MV-4-11 (cell line): ENCODE measurements at places on chromosomes 12 and 14.
A peak's percentile ranks its signal among the peaks of the same experiment; 100 is the strongest.

DNA sequence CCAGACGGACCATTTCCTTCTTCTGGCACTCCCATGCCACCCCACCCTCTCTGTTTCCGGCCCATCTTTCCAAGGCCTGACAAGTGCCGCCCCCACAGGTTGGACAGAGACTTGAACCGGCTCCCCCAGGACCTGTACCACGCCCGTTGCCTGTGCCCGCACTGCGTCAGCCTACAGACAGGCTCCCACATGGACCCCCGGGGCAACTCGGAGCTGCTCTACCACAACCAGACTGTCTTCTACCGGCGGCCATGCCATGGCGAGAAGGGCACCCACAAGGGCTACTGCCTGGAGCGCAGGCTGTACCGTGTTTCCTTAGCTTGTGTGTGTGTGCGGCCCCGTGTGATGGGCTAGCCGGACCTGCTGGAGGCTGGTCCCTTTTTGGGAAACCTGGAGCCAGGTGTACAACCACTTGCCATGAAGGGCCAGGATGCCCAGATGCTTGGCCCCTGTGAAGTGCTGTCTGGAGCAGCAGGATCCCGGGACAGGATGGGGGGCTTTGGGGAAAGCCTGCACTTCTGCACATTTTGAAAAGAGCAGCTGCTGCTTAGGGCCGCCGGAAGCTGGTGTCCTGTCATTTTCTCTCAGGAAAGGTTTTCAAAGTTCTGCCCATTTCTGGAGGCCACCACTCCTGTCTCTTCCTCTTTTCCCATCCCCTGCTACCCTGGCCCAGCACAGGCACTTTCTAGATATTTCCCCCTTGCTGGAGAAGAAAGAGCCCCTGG lies 1.2 kb upstream of the CMTM5 start:
- no peak for DNase-seq

- no peak for DNase-seq
These were observed 67.2 kb downstream of the SLC8A3 start for GRCh38 chr14:70121521-70121920.

GRCh38 chr14:20627346-20628027 lies 14.0 kb downstream of the OR6S1 start:
- DNase-seq = no peak

- DNase-seq = no peak
These were observed 659.8 kb downstream of the VRK1 start for GRCh38 chr14:97456958-97457357.

- DNase-seq = no peak
These were observed 150.3 kb downstream of the TGFB3 start for GRCh38 chr14:75831455-75831854.

DNA sequence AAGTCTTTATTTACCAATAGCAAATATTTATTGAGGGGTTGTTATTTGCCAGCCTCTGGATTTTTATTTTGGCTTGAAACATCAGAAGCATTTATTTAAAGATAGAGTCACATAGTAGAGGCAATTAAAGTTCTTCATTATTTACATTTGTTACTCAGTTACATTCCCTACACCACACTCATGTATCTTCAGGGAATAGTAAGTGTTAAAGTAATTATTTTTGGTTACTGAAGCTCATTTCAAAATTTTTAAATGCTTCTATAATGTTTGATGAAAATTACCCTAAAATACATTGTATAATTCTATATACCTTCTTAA lies 205.6 kb downstream of the ESR2 start:
- DNase-seq = no peak

GRCh38 chr12:1865284-1865866 lies 45.0 kb downstream of the LRTM2 start:
- DNase-seq = no peak

DNA sequence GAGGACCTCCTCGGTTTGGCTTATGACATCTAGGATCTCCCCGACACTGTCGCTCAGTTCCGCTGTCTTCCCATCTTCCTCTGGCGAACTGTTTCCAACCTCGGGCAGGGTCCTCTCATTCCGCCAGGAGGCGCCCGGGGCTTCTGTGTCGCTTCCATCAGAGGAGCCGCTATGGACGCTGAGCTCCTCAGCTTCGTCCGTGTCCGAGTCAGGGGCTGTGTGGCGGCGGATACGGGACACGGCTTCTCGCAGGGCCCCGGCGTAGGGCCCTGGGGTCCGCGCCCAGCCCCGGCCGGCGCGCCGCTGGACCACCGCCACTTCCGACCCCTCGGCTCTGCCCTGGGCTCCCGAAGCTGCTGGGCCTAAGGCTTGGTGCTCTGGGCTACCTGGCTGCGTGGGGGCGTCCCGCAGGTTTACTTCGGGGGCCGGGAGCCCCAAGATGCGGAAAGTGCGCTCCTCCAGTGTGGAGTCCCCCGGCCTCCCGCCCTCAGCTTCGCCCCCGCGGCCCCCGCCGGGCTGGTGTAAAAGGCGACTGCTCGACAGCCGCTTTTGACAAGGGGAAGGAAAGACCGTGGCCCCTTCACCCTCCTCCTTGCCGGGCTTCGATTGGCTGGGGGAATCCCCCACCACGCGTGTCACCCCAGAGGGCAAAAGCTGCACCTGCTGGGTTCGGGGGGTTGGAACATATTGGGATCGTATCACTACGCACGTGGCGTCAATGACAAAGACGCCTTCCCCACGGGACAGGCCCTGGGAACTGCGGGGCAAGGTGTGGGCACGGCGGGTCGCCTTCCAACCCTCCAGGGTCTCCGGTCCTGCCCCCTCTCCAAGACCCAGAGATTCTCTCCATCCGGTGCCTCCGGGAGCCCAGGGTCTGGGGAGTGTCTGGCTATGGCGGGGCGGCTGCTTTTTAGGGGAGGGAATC lies 2.1 kb downstream of the DDN start:
- peak; percentile 76 for DNase-seq

DNA sequence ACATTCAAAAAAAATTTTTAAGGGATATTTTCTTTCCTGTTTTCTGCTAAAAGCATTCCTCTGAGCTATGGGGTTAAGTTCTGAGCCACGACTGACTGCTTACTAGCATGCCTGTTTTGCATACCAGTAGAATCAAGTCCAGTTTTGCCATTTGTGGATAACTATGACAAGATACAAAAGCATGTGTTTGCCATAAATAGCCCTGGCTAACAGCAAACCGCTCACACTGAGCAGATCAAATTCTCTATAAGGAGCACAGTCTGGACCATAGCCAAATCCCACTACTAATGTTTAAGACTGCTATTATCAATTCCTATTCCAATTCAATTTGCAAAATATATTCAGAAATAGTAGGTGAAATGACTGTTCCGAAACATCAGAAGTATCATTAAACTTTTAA lies 3.2 kb downstream of the CFL2 start:
- no peak for DNase-seq

DNA sequence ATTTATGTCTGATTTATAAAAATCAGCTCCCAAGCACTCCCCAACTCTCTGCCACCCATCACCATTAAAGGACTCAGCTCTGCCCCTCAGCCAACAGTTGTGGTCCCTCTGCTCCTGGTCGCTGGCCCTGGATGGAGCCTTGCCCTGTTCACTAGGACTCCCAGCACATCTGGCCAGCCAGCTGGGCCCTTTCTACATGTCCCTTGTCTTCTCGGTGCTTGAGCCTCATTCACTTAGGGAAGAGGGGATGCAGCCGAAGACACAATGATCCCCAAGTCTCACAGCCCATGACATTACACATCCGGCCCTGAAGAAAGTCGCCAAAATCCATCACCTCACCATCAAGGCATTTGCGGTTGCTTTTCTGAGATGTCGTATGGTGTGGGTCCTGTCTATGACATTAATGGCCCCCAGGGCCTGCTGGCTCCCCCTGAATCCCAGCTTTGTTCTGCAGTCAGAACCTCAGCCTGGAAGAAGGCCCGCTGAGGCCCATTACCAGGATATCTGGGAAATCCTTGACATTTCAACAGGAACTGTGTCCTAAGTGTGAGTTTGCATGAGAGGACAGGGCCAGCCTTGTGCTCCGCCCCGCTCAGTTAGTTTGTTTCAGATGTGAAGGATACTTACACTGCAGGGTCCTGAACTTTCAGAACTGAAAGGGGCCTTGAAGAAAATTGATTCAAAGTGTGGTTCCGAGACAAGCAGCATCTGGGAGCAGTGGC lies 19.1 kb downstream of the TSPAN11 start:
- no peak for DNase-seq

DNA sequence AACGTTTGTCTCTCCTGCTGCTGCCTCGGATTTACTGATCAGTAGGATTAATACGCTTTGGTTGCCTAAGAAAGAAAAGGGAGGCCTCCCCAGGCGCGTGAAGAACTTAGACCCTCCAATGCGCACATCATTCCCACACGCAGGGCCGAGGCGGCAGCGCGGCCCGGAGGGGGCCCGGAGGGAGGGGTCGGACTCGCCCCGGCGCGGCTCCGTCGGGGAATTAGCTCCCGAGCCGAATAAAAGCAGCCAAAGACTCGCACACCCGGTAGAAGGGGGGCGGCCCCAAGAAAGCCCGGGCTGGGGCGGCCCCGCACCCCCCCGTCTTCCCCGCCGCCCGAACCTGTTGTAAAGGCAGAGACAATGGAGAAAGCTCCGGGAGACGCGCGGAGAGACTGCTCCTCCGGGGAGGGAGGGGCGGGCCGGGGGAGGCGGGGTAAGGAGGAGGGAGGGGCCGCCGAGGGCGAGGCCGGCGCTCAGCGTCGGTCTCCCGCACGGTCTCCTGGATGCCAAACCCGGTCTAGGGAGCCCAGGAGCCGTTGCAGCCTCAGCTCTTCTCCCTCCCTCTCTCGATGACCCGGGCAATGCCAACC lies at the start of gene NELL2:
Gene NELL2 (minus strand): TSS at position 362 of the 590 bp plus-strand sequence. CDS start 446 bp downstream, outside the sequence.
- DNase-seq = no peak

- no peak for DNase-seq
These were observed 46.8 kb upstream of the GPATCH2L start for GRCh38 chr14:76104802-76105355.

- no peak for DNase-seq
These were observed 146.9 kb upstream of the KRR1 start for GRCh38 chr12:75658286-75658685.

DNA sequence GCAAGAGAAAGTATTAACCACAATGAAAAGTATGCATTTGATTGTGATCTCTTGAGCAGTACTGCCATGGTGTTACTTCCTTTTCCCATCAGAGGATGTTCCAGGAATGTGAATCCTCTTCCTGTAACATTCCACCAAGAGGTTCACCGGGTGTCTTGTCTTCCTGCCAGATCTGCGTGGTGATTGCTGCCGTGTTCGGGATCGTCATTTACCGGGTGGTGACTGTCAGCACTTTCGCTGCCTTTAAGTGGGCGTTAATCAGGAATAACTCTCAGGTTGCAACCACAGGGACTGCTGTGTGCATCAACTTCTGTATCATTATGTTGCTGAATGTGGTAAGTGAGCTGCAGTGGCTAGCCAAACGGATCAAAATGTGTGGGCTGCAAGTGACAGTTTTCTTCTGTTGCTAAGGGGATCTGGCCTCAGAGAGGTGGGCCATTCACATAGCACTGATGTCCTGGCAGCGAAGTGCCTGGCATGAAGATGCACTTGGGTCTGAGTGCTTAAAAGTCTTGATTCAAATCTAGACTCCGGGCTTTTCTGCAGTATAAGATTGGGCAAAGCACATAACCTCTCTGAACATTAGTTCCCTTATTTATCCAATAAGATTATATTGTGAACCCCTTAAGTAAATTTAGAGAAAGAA lies 123.4 kb downstream of the SLC5A8 start:
- DNase-seq = no peak

DNA sequence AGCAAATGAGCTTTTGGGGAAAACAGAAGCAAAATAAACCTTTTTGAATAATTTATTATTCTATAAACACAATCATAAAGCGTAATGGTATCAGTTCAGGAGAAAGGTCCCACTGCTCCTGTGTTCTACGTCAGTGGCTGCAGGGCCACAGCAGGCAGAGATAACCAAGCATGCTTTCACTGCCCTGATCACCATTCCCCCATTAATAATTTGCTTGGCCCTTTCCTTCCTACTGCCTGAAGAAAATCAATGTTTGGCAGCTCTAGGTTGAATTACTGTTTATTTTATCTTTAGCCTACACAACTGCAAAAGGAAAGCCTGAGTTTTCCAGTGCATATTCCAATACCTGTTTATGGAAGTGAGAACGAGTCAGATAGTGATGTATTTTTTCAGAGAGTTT lies 369.9 kb downstream of the DIO2 start:
- no peak for DNase-seq

- DNase-seq = no peak
These were observed 6.3 kb downstream of the TMEM179 start for GRCh38 chr14:104598039-104598909.

- DNase-seq = no peak
These were observed 48.6 kb downstream of the PPP1R36 start for GRCh38 chr14:64598404-64598803.

- DNase-seq = no peak
These were observed 7.6 kb upstream of the KRT80 start for GRCh38 chr12:52199294-52199919.

GRCh38 chr14:93997082-93997481 lies at the start of gene CCDC197:
CCDC197 (plus strand) TSS chr14:93997301; CDS start chr14:93998132, 831 bp downstream.
- DNase-seq = no peak

GRCh38 chr14:71235875-71236274 lies 328.6 kb downstream of the PCNX1 start:
- peak; percentile 96 for DNase-seq

GRCh38 chr12:18296909-18297280 lies 35.6 kb downstream of the PIK3C2G start:
- DNase-seq = no peak

GRCh38 chr12:107092669-107093416 lies 506 bp downstream of the CRY1 start:
- no peak for DNase-seq

- no peak for DNase-seq
These were observed 197.1 kb downstream of the EFCAB11 start for GRCh38 chr14:89757313-89757939.

GRCh38 chr12:52522346-52523011 lies 2.3 kb upstream of the KRT5 start:
- no peak for DNase-seq

DNA sequence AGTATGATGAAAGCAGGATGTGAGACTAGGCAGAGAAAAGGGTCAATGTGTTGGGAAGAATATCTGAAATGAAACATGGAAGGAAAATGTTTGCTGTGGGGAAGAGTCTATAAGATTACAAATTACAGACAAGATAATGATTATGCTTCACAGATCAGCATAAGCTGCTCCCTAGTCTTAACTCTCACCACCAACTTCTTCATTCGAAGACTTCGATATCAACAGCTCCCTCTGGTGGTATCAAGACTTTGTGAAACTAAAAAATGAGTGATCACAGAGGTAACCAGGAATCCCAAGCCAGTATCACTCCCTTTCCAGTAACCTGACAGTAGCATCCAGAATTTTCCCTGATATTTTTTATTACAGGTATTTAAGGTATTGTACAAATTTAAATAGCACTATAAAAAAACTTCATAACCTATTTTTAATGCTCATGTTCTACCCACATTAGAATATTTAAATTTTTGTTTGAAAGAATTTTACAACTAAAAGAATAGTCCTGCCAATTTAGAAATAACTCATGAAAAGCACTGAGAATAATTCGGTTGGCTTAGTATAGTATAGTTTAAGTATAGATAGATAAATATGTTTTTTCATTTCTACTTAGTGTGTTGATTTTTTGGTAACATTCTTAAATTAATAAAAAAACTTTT lies 84.4 kb downstream of the C2CD5 start:
- DNase-seq = peak; percentile 68
